ENCODE measurements at places on chromosomes 5 and 9.
A peak's percentile ranks its signal among the peaks of the same experiment; 100 is the strongest.

GRCh38 chr9:20553558-20554149 is 68.6 kb downstream of the MLLT3 start:
- DNase-seq = no peak

GRCh38 chr5:100043475-100043874 is 491.7 kb upstream of the FAM174A start:
- no peak for DNase-seq

DNA sequence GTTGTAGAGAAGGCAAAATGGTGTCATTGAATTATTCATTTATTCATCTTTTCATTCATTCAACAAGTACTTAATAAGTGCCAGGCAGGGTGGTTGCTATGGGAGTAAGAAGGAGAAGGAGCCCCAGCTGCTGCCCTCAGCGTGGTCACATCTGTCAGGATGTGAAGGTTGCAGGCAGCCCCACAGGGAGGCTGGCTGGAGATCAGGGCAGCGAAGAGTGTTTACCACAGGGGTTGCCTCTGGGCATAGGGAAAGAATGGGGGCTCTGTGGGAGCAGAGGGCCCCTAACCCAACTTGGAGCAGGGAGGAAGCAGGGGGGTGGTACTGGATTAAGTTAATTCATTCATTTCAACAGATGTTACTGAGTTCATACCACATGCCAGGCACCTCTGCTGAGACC is 6.0 kb downstream of the PCDH12 start:
- DNase-seq = no peak

GRCh38 chr9:76023715-76024195 is 133.3 kb downstream of the PCSK5 start:
- peak; percentile 16 for DNase-seq

GRCh38 chr5:102660111-102660510 is 95.0 kb upstream of the PAM start:
- no peak for DNase-seq

- no peak for DNase-seq
Observed at GRCh38 chr5:65451436-65451835, 30.3 kb downstream of the ADAMTS6 start.

GRCh38 chr9:132703336-132703735 is 33.1 kb downstream of the GTF3C4 start:
- DNase-seq = no peak

DNA sequence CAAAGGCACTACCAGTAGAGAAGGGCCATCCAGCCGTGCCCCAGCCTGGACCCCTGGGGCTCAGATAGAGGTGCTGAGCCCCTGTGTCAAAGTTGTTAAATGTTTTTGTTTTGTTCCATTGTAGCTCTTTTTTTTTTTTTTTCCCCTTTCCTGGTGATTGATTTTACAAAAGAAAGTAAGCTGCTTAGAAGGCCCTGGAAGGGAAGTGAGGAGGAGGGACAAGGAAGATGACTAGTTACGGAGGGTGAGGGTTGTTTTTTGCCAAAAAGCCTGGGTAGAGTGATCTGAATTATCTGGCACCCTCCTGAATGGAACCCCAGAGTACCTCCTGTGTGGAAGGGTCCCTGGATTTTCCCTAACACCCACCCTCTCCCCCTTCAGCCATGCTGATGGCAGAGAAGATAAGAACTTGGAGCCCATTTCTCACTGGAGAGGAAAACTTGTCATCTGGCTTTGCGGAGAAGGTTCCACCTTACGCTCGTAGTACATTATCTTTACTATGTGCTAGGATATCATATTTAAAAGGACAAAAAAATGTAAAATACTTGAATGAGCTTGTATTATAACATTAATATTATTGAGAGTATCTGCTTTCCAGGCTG is 33.4 kb downstream of the FAXDC2 start:
- DNase-seq = no peak

- no peak for DNase-seq
Observed at GRCh38 chr5:68872088-68872839, 221.6 kb upstream of the SLC30A5 start.

DNA sequence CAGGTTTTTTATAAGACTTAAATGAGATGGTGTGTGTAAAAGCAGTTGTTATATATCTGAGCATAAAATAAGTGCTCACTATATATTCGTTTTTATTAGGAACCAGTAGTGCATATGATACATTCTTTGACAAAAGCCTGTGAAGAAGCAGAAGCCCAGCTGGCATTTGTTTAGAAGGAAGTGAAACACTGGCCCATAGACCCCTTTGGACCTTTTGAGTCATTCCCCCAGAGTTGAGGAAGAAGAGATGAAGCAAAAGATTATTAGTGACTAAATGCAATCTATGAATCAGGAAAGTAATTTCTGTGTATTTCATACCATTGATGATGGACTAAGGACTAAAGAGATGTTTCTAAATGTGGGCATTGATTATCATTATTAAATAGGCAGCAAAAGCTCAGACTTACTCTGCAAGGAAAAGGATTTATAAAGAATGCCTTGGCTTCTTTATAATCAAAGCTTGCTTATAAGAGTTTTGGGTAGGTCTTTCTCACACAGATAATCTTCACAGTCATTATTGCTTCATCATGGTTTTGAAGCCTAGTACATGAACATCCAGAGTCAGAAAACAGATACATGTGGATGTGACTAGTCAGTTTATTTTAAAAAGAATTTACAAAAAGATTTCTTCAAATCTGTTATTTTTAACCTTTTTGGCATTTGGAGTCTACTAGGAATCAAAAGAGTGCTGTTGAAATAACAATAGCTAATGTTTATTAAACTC is 16.9 kb upstream of the FER start:
- DNase-seq = no peak

DNA sequence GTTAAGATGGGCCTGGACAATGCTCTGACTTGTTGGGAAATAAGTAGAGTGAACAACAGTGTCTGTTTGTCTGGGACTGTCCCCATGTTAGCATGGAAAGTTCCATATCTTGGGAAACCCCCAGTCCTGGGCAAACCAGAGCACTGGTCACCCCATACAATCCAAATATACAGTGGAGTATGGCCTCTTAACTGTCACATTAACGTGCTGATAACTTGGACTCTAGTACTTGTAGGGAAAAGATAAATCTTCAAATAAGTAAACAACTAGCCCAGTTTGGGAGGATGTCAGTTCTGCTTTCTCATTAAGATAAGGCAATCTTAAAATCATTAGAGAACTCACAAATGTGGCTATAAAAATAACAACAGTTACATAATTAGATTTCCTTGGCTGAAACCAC is 47.6 kb upstream of the JAK2 start:
- DNase-seq = no peak

- DNase-seq = no peak
Observed at GRCh38 chr5:34813509-34813908, 25.5 kb upstream of the TTC23L start.

DNA sequence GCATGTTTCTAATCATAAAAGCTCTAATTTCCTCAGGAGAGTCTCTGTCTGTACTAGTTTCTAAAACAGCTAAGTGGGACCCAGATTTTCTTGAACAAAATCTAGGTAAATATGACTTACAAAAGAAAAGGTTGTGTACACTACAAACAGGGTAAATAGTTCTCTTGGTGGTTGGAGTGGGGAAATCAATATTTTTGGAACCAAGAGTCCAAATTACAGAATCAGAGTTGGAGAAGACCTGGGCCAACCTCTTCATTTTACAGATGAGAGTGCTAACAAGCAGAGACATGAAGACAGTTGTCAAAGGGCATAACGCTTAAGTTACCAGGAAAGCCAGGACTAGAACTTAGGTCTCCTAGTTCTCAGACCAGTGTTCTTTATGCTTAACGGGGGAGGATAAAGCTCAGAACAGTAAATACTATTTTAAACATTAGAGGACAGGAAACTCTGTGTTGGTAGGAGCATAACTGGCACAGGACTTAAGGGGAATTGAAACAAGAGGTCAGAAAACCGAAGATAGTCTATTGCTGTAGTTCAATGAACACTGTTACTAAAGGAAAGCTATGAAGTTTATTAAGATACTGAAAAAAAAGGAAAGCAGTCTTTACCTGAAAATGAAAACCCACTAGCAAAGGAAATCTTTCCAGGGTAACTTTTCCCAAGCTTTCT is 9.3 kb upstream of the GOLGA1 start:
- no peak for DNase-seq

- no peak for DNase-seq
Observed at GRCh38 chr5:16508730-16509531, 43.3 kb upstream of the ZNF622 start.

DNA sequence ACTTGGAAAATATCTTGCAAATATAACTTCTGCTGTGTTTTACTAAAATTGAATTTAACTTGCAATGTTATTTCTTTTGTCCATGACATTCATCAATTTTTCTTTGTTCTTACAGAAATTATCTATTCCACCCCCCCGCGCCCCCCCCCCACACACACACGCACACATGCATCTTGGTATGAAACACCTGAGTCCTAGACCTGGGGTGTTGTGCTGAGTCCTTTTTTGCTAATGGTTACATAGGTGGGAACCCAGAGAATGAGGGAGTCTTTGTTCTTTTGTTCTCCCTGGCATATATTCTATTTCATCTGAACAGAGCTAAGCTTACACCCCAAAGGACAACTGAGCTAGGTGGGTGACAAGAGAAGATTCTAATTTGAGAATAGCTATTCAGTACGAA is 308.9 kb downstream of the CWC27 start:
- DNase-seq = no peak

GRCh38 chr9:79900754-79901153 is 329.0 kb downstream of the TLE4 start:
- no peak for DNase-seq

DNA sequence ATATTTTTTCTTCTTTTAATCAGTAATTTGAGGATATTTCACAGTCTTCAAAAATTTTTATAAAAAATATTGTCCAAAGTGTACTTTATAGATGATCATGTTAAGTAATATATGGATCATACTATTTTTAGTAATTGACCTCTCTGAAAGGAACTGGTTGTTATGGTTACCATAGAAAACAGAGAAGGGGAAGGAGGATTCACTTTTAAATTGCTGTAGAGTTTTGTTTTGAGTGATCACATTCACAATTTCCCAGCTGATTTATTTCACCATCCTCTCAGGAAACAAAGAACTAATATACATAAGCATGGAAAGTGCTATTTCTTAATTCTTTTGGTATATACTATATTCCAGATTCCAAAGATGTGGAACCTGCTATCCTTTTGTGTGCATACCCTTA is 56.5 kb upstream of the NREP start:
- DNase-seq = no peak

GRCh38 chr5:75050415-75050814 is 1.9 kb downstream of the GCNT4 start:
- no peak for DNase-seq

DNA sequence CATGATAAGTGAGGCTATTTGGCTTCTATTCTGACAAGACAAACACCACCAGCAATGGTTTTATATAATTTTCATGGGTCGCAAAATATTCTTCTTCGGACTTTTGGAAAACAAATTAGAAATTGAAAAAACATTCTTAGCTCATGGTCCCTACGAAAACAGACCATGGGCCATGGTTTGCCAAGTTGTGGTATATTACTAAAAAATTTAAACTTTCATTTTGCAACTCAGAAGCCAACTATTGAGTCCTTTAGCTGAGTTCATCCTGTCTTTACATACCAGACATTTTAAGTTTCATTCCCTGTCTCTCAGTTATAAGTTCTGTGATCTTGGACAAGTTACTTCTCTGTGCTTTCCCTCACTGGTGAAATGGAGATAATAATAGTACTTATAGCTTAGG is 198.1 kb downstream of the CSNK1G3 start:
- no peak for DNase-seq

DNA sequence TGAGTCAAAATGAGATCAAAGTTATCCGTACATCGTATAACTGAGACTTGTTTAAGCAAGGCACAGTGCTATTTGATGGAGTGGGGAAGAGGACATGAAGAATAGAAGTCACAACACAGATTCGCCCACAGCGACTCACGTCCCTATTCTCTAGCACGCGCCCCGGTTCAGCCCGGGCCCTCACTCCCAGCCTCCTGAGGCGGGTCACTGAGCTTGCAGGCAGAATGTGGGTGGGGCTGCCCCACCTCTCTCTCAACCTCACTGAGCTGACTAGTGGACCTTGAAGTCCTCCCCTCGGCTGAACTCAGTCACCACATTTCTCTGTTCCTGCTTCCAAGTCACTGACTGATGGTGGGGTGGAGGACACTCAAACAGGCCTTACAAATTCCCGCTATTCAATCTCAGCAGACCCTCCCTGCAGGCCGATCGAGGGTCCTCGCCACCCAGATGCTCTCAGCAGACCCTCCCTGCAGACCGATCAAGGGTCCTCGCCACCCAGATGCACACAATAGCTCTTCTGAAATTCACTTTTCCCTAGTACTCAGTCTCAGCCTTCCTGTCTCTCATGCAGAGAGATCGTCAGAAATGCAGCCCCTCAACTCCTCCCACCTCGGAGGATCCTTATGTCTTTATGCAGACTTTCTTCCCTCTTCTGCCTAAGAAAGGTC is 12.9 kb downstream of the GLDC start:
- DNase-seq = no peak

GRCh38 chr9:16206518-16206917 is 653.7 kb downstream of the CCDC171 start:
- DNase-seq = no peak

- no peak for DNase-seq
Observed at GRCh38 chr5:130213607-130214006, 309.3 kb downstream of the CHSY3 start.

DNA sequence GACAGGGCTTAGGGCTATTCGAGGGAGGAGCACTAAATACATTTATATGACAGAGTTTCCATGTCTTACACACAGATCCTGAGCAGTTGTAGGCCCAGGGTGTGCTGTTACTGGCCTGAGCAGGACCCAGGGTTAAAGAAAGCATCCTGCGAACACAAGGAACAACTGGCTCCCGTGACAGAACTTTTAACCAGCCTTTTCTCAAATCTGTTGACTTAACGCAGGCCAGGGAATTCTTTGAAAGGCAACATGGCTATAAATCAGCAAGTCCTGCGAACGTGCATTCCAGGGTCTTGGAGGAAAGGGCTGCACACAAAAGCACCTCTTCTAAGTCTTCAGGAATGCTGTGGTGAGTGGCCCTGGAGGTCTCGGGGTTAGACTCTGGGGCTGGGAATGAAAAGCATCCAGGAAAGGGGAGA is 45.2 kb upstream of the ANKRD55 start:
- DNase-seq = no peak

DNA sequence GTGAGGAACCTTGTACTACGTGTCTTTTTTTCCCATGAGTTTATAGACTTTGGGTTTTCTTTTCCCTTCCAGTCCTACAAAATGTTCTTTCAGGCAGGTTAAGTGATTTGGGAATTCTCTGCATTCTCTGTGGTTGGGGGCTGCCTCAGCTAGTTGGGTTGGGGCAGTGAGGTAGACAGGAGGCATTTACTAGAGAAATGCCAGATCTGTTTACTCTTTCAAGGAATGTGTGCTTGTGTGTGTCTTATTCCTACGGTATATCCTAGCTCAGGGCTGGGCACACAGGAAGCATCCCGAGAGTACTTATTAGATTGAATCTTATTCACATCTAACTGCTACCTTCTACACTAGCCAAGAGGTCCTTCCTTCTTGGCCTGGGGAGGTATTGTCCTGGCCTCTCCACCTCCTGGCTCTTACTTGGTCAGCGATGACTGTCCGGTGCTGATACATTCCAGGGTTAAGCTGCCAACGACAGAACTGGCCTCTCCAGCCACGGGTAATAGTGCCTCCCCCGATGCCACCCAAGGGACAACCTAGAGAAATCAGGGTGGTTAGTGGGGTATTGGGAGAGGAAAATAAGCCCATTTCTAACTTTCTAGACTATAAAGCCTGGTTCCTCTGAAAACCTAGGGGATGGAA is 5.0 kb downstream of the GBA2 start:
- DNase-seq = no peak

Measured in T follicular helper cell (primary cell).